Coronary artery (tissue), 2 donors: ENCODE measurements at places on chromosomes 5 and 9.

DNA sequence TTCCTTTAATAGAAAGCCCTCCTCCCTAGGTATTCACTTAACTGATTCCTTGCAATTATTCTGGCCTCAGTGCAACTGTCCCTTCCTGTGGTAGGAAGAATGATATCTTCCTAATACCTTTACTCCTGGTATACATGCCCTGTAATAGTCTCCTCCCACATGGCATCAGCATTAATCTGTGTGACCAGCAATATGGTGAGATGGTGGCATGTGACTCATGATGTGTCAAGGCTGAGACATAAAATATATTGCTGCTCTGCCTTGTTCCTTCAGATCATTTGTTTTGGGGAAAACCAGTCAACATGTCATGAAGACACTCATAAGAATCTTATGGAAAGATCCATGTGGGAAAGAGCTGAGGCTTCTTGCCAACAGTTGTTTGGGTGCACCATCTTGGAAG, 149.1 kb upstream of the TRPM3 start:
- DNase-seq, result no peak

DNA sequence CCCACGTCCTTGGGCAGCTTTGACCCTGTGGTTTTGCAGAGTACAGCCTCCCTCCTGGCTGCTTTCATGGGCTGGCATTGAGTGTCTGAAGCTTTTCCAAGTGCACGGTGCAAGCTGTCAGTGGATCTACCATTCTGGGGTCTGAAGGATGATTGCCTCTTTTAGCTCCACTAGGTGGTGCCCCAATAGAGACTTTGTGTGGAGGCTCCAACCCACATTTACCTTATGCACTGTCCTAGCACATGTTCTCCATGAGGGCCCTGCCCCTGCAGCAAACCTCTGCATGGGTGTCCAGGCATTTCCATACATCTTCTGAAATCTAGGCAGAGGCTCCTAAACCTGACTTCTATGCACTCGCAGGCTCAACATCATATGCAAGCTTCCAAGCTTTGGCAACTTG, 644.2 kb upstream of the CDH9 start:
- DNase-seq, result no peak

- no peak for DNase-seq
Observed at GRCh38 chr9:109579191-109579948, 81.3 kb upstream of the PTPN3 start.

DNA sequence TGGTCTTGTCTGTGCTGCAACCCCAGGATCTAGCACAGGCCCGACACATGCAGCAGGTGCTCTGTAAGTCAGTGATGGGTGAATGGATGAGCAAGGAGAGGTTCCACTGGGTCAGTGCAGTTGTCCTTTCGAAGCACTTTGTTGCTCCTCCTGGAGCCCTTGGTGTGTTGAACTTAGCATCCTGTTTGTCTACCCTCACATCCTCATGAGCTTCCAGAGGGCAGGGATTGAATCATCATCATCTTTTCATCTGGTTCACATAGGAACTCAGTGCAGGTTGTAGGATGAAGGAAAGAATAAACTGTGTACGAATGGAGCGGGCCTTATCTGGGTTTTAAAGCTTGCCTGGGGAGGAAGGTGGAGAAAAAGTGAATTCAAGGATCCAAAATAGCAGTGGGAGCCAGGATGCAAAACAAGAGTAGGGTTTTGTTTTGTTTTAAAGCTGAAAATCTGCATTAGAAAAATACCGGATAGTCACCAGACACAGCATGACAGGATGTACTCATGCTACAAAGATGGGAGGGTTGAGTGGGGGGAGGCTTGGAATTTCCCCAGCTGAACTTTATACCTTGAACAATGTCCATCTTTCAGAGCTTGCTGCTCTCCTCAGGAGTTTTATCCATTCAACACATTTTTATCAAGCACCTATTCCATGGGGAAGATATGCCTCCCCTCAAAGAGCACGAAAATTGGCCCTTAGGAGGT, 55.8 kb downstream of the PTTG1 start:
- DNase-seq, result no peak

DNA sequence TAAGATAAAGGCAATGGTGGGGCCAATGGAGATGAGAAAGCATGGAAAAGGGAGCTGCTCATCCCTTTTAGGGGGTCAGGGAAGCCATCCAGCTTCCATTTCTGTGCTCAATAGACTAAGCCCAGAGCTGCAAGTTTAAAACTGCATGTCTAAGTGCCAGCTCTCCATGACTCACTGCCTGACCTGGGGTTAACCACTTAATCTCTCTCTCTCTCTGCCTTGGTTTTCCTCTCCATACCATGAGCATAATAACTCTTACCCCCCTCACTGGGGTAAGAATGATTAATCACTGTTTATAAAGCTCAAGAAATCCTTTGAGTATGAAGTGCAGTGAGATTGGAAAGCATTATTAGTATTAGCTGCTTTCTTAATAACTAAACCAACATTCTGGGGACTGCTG, 1382.4 kb upstream of the WWC1 start:
- DNase-seq, result no peak

DNA sequence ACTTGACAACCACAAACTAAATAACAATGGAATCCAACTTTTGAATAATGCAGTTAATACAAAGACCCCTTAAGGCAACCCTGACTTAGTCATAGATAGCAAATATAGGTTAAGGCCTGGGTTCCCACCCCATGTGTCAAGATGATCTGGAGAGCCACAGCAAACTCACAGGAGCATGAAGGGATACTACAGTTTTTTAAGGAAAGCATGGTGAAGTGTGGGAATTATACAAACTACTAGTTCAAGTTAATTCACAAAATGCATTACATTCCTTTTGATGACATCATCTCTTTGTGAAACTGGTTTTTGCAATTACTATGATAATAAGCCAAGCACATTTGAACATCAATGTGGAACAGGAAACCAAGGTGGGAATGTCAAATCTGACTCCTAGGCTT, 50.6 kb downstream of the LHFPL2 start:
- DNase-seq, result no peak

DNA sequence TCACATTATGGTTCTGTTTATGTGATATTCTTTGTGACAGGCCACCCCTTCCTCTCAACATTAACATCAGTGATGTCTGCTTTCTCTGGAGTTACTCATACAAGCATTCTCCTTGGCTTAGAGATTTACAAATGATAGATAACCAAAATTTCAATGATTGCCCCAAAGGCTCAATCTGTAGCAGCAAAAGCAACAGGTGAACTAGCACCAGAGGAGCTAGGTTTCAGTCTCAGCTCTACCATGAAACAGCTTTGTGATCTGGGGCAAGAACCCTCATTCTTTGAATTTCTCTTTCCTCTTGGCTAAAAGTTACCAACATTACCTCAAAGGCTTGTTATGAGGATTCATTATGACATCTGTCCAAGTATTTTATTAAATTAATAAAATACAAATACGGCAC, 120.5 kb downstream of the PPP2R2B start:
- DNase-seq, result no peak

DNA sequence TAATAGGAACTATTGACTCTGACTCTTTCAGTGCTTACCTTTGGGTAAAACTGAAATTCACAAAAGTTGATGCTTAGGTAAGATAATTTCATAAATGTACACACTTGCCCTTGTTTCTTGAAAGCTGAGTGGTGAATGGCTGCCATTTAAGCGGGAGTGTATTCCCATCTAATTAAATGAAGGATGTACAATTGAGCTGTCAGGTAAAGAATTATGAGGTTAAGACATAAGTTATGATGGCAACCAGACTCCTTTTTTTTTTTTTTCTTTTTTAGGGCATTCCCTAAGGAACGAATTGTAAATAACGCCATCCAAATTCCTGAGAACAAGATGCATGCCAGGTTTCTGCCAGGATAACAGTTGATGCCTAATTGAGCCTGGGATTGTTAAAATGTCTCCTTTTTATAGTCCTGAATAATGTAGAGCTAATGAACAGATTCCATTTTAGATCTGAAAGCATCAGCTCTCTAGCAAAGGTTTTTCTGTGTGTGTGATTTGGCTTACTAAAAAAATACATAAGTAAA, 199.7 kb downstream of the ISL1 start:
- no peak for DNase-seq

DNA sequence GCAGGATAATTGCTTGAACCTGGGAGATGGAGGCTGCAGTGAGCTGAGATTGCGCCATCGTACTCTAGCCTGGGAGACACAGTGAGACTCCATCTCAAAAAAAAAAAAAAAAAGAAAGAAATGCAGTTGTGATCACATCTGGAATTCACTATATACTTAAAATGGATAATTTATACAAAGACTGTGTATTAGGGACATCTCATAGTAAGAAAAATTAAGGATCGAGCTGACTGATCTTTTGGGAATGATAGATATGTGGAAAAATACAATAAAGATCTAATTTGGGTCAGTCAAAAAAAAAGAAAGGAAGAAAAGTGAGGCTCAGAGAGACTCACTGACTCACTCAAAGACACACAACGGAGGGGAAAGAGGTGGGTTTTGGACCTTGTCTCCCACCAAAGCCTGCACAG, 73.2 kb upstream of the STXBP1 start:
- DNase-seq, result no peak

DNA sequence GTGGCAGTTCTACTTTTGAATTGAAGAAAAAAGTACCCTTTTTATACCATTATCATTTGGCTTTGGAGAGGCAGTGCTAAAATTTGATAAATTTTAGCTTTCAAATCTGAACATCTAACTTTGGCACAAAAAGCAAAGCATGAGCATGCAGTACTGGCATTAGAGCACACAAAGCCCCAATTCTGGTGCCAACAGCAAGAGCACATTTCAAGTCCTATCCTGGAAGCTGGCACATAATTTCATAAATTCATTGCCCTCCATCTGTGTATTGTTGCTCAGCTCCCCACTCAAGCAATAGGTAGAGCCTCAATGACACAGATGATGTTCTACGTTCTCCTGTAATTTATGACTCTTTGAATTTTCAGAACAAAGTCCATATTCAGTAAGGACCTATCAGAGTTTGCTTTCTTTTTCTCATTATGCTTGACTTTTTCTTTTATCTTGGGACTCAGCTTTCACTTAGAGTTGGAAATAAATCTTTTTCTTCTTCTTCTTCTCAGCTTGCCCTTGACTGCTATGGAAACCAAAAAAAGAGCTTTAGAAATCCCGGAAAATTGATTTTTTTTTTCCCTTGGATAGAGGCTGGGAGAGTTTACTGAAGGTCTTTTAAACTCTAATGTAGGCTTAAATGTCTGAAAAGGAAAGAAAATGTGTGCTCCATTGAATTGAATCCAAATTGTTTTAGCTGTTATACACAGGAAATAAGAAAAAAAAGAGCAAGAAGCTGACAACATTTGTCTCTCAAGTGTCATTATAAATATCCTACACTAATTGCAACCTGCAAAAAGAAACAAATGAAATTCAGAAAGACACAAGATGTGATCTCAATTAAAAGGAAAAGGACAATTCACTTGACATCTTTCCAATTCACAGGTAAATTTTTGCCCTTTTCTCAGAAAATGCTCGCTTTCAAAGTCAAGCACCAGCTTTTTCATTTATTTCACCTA, 380.8 kb upstream of the CDH18 start:
- no peak for DNase-seq

GRCh38 chr5:135503871-135504270, 31.9 kb downstream of the NEUROG1 start:
- no peak for DNase-seq

- peak; percentile 74 for DNase-seq
Observed at GRCh38 chr9:133991964-133992779, at the start of gene VAV2. Gene VAV2, minus strand, starts transcription at chr9:133992324. Its CDS starts 46 bp downstream, at chr9:133992278.

GRCh38 chr9:112337547-112337946, 4.1 kb upstream of the PTBP3 start:
- no peak for DNase-seq

DNA sequence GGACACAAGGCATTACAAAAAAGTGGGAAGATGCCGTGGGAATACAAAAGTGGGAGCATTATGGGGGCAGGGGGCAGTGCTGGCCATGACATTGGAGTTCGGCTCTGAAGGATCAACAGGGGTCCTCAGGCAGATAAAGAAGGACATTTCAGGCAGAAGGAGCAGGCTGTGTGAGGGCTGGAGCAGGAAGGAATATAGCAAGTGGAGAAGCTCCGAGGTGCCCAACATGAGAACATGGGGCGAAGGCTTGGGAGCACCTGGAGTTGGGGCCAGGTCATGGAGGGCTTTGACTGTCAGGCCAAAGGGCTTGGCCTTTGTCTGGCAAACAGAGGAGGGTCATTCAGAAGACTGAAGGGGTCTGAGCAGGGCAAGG, 2.5 kb downstream of the B4GALT7 start:
- peak; percentile 24 for DNase-seq

DNA sequence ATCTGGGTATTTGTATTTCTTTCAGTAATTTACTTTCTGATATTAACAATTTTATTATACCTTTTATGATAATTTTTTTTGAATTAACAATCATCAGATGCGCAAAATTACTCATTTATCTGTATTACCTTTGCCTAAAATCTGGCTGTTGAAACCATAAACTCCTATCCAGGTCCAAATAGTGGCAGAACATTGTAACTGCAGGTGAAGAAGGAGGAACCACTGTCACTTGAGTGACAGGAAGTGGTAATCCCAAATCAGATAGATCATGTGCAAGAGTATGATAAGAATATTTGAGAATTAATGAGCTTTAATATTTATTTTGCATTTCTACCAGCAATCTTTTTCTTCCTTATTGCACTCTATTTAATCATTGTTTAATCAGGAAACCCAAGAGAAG, 139.3 kb upstream of the TLE4 start:
- no peak for DNase-seq

- DNase-seq, result no peak
Observed at GRCh38 chr9:71916834-71917534, 5.5 kb downstream of the C9orf85 start.

DNA sequence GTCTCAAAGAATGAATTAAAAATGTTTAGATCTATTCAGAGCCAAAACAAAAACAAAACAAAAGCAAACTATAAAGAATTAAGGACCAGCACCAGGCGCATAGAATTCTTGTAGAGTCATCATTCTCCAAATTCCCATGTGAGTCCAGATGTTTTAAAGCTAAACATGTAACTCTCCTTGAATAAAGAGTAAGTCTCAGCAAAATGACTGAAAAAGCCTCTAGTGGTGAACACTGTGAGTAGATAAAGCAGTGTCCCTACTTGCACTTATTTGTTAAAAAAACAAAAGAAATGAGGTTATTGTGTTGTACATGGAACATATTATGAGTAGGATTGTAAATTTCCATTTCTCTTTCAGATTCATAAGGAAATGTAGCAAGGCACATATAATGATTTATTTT, 44.0 kb downstream of the NNT start:
- DNase-seq, result no peak
